Right atrium auricular region (tissue), 2 donors: ENCODE measurements at places on chromosomes 12 and 14. TPM values are rescaled to one million over a fixed set of nuclear protein-coding genes. Genes with fewer than 3 reads are reported as not detected.

DNA sequence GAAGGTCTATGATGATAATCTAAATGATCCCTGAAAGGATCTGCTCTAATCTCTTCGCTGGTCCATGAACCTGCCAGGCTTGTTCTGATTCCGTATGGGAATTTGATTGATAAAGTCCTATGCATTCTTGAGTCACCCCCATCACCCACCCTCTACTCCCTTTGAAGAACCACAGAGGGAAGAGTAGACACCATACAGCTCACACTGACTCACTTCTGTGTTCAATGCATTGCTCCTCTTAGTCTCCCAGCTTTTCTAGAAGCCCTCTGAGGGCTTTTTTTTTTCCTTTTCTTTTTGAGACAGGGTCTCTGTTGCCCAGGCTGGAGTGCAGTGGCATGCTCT, 18.5 kb upstream of the GPRC5A start:
- no peak overlapping the region for H3K27ac ChIP-seq
- no peaks in the 10 kb centered on the region for H3K27me3 ChIP-seq
- H3K36me3 ChIP-seq: no peaks in the 10 kb centered on the region
- no peak for DNase-seq
- no peak overlapping the region for H3K4me3 ChIP-seq
- no peaks in the 10 kb centered on the region for H3K4me1 ChIP-seq

CLEC2A gene
- not detected for total RNA-seq

GUCY2C gene
- total RNA-seq: not detected

- no peak overlapping the region for H3K4me3 ChIP-seq
- no peak overlapping the region for H3K27ac ChIP-seq
- no peaks in the 10 kb centered on the region for H3K27me3 ChIP-seq
- H3K36me3 ChIP-seq: no peaks in the 10 kb centered on the region
Observed at GRCh38 chr14:52269982-52270381, 2.5 kb downstream of the PTGDR start.

DNA sequence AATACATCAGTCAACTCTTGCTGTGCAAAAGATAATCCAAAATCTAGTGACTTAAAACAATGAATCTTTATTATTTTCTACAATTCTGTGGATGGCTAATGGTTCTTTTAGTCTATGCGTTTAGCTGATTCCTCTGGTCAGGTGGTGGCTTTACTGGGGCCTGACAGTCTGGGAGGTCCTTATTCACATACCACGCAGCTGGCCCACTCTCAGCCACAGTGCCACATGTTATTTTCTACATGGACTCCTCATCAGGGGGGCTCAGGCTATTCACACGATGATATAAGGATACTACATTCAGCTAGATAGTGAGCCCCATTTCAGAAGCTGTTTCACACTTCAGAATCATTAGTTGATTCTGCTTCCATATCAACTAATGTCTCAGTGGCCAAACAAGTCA, 287.5 kb upstream of the MGAT4C start:
- H3K4me1 ChIP-seq: no peaks in the 10 kb centered on the region
- no peaks in the 10 kb centered on the region for H3K27me3 ChIP-seq
- H3K4me3 ChIP-seq: no peak overlapping the region
- no peaks in the 10 kb centered on the region for H3K36me3 ChIP-seq
